ENCODE measurements at places on chromosomes 3 and 15.

DNA sequence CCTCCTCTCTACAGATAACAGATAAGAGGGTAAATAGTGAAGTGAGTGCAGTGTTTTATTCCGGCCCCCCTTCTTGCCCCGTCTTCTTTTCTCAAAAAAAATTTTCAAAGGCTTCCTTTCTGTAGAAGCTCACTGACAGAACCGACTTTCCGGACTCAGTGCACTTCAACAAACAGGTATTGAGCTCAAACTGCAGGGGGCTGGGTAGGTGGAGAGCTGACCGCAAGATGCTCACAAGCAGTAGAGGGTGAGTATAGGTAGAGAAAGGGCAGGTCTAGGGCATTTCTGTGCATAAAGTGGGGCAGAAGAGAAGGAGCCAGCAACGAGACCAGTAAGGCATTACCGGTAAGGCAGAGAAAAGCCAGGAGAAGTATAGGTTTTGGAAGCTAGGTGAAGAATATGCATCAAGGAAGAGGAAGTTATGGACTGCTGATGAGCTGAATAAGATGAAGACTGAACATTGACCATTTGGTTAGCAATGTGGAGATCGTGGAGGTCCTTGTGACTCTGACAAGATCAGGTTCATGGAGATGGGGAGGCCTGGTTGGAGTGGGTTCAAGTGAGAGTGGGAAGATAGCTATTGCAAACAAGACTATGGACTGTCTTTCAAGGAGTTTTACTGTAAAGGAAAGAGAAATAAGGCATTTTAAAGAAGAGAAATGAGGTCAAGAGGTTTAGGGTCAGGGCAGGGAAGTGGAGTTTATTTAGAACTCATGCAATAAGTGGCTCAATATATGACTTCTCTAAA lies 97.4 kb downstream of the ST6GAL1 start:
- peak; percentile 27 for DNase-seq

GRCh38 chr3:155031186-155031585 lies 48.9 kb upstream of the MME start:
- DNase-seq = no peak

DNA sequence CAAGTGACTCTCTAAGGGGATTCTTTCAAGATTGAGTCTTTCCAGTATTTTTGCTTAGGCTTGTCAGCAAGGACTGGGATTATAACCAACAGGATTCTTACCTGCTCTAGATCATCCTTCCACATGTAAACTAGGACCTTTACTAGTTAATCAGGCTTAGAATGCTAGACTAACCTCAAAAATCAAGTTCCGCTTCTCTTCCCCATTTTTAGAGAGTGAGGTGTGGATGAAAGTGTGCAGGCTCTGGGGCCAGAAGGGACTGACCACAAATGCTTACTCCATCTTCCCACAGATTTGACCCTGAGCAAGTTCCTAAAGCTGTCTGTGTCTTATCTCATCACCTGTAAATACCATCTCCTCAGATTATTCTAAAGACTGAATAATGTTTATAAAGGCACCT lies 89.5 kb upstream of the IL12A start:
- DNase-seq = no peak

GRCh38 chr3:194886836-194887235 lies 201.2 kb downstream of the FAM43A start:
- DNase-seq = no peak

DNA sequence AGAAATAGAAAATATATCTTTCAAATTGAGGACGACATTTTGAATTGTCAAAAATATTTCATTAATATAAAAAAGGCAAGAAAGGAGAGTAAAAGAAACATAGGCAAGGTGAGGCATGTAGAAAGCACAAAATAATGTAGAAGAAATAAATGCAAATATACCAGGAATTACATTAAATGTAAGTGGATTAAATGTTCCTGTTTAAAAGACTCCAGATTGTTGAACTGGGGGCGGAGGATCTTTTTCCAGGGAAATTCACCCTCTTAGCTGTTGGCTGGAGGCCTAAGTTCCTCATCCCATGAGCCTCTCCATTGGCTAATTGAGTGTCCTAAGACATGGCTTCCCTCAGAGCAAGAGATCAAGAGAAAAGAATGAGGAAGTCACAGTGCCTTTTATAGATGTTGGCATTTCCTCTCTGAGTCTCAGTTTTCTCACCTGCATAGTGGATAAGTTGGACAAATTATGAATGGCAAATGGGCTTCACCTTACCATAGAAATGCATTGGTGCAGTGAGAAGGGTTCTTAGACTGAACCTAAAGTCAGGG lies 147.4 kb upstream of the SMAD3 start:
- no peak for DNase-seq

DNA sequence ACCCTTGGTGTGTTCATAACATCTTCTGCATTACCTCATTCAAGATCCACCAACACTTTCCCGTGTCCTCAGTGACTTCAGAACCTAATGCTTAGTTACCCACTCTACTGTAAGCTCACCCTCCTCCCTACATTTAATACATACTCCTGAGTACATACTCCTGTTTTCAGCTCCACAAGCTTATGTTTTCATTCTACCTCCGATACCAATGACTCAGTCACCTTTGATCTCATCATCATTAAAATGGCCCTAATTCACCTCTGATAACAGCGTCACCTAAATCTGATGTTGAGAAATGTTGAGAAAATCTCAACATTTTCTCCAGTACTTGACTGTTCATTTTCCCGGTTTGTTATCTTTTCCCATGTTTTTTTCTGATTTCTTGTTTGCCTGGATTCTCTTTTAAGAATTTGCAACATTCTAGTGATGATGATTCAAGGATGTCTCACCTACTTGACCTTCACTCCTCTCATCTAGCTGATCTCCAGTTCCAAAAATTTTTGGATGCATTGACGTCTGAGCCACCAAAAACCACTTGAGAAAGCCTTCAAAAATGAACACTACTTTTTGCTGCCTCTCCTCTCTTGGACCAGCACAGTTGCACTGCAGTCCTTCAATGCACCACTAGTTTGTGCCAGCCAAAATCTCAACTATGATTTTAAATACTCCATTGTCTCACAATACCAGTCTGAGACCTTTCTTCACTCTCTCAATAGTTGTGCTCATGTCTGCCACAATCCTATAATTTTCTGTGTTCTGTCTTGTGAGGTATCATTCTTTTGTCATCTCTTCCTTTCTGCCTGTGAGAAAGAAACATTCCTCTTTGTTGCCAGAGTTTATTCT lies 220.7 kb upstream of the SEMA6D start:
- DNase-seq = no peak

- no peak for DNase-seq
These were observed 27.0 kb downstream of the C2CD4A start for GRCh38 chr15:62093809-62094208.

- no peak for DNase-seq
These were observed 428.8 kb upstream of the ONECUT1 start for GRCh38 chr15:53218666-53219580.

GRCh38 chr3:94269763-94270162 lies 206.9 kb downstream of the NSUN3 start:
- no peak for DNase-seq

DNA sequence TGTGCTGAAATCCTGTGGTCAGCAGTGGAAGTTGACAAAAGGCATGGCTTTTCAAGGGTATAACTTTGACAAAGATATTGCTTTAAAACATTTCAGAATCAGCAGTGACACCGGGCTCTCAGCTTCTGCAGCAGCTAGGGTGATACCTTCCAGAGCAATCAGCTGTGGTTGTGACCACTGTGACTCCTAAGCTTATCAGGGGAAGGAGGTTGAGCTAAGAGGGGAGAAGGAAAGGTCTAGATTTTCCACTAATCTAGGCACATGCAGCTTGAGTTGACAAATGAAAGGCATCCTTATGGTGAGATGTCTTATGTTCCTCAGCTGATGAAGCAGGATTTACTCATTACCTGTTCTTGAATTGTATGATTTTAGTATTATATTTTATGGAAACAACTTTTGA lies 16.3 kb upstream of the LRRFIP2 start:
- DNase-seq = no peak

DNA sequence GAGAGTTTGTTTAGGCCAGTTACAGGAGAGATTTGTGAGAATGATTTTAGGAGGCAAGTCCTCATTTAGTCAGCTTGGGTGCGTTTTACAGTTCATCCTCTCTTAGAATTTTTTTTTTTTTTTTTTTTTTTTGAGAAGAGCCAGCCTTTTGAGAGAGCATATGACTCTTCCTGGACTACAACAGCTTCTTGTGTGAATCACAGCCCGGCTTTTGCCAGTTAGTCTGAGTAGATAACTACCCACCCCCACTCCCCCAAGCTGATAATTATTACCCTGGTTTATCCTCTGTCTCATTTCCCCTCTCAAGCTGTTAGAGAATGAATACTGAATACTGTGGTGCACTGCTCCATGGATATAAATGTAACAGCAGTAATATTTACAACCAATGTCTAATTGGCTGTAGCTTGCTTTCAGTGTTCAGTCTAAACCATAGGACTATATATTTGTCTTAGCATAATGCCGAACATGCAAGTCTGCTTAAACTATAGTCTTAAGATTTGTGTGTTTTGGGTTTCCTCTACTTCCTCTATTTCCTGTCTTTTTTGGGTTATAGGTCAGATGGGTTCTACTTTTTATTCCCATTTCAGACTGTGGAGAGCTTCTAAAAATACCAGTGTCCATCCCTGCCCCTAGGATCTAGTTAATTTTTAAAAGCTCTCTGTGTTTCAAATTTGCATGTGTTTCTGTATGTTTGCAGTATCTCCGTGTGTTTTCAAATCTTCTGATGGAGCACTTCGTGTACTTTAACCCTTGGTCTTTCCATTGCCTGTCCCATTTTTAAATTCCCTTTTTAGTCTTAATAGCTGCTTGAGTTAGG lies 8.0 kb downstream of the CHD2 start:
- no peak for DNase-seq

DNA sequence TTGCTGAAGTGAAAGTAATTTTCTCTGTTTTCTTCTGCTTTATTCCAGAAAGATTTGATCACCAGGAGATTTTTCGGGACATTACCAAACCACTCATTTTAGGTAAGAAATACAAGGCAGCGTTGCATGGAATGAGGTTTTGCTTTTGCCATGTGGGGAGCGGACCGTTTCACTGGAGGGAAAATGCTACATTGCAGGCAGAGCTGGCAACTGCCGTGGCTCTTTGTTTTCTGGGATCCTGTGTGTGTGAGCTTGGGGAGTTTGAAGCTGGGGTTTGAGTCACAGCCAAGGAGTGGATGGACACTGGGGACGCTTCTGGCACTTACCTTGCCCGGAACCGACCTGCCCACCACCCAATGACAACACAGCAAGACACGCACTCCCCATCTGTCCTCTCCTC lies 109.9 kb downstream of the APBA2 start:
- DNase-seq = no peak
